Urothelium cell line (cell line): ENCODE measurements at places on chromosomes 2 and 18.

GRCh38 chr2:222656526-222657446 is 894 bp upstream of the FARSB start:
- DNase-seq, result no peak

- DNase-seq, result no peak
Observed at GRCh38 chr2:52818958-52819357, 948.6 kb upstream of the CHAC2 start.

GRCh38 chr2:8680822-8681760 is 765 bp upstream of the ID2 start:
- no peak for DNase-seq

GRCh38 chr2:144248350-144249034 is 271.4 kb downstream of the ZEB2 start:
- DNase-seq, result no peak
